ENCODE measurements at places on chromosomes 12 and 14.

GRCh38 chr12:113387631-113388030 is 16.1 kb downstream of the SDS start:
- no peak for DNase-seq

GRCh38 chr12:18470251-18470650 is 208.9 kb downstream of the PIK3C2G start:
- no peak for DNase-seq

DNA sequence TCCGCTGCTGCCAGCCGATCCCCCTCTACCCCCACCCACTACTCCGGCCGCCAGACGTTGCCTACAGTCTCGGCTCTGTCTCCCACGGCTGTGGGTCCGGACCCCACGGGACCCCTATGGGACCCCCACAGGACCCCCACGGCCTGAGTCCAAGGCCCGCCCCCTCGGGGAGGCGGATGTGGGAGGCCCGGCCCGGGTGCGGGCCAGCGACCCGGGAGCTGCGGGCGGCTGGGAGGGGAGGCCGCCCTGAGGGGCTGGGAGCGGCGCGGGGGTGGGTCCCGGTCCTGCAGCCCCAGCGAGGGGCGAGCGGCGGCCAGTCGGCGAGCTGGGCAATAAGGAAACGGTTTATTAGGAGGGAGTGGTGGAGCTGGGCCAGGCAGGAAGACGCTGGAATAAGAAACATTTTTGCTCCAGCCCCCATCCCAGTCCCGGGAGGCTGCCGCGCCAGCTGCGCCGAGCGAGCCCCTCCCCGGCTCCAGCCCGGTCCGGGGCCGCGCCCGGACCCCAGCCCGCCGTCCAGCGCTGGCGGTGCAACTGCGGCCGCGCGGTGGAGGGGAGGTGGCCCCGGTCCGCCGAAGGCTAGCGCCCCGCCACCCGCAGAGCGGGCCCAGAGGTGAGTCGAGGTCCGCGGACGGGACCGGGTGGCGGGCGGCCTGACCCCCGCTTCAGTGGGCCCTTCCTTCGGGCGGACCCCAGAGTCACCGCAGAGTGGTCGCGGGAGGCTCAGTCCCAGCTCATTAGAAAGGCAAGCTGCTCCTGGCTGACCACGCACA is at the start of gene ACVRL1:
Gene ACVRL1 (plus strand): TSS at position 422 of the 773 bp plus-strand sequence. CDS start 4,971 bp downstream, outside the sequence.
- peak; percentile 73 for DNase-seq

DNA sequence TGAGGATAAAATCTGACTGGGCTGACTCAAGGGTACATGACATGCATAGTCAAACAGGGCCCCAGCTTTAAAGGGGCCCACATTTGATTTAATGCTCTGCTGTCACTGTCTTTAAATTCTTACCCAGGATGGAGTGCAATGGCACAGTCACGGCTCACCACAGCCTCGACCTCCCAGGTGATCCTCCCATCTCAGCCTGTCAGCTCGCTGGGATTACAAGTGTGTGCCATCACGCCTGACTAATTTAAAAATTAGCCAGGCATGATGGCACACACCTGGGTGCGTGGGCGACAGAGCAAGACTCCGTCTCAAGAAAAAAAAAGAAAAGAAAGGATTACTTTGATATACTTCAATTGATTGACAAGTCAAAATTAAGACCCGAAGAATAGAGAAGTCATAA is 9.2 kb upstream of the PLBD1 start:
- DNase-seq: no peak

DNA sequence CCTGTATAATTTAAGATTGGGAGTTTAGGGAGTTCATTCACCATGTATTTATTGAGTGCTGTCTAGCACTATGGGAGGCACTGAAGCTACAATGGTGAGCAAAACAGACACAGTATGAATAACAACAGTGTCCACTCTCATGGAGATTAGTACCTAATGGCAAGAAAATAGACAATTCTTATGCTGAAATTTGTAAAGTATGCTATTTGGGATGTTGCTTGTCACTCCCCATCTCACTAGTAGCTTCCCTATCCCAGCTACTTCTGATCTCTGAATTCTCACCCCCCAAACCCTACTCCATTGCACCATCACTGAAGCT is 4.0 kb downstream of the GDF11 start:
- DNase-seq: no peak

- DNase-seq: no peak
Measured at GRCh38 chr12:67624355-67624754, 24.2 kb upstream of the DYRK2 start.

Measured in GM03348 (cell line).